ENCODE measurements at places on chromosomes 7 and 10. TPM values are rescaled to one million over a fixed set of nuclear protein-coding genes. Genes with fewer than 3 reads are reported as not detected.

DNA sequence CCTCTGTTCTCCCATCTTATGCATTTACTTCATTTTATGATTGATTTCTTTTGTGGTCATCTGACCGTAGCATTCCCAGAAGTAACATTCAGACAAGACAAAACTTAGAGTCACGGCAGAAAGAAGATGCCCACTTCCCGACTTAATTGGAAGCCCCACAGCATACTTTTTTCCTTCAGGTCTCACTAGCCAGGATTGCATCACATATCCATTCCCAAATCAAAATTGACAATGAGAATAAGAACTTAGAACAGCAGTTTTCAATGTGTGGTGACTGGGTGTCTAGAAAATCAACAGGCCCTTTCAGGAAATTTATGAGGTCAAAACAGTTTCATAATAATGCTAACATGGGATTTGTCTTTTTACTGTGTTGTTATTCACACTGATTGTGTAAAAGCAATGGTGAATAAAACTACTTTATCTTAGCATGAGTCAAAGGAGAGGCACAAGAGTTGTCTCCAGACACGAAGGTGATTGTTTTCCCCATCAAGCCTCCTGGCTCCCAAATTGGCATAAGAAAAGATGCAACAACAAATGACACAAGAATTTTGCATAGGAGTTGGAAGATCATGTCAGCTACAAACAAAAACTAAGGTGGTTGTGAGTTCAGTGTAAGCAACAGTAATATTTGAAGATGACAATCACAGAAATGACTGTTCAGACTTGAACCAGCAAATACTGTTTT, 493.9 kb downstream of the HTR7 start:
- H3K4me1 ChIP-seq: no peaks in the 10 kb centered on the region
- H3K27me3 ChIP-seq: no peaks in the 10 kb centered on the region
- H3K36me3 ChIP-seq: no peaks in the 10 kb centered on the region
- DNase-seq: no peak

GRCh38 chr10:29386342-29386999, 97.6 kb downstream of the LYZL1 start:
- H3K36me3 ChIP-seq: no peaks in the 10 kb centered on the region
- DNase-seq: no peak
- H3K4me3 ChIP-seq: no peak overlapping the region
- H3K27me3 ChIP-seq: no peaks in the 10 kb centered on the region

GRCh38 chr7:151411551-151411950, 1.7 kb upstream of the WDR86 start:
- no peaks in the 10 kb centered on the region for H3K36me3 ChIP-seq
- no peak overlapping the region for H3K27ac ChIP-seq
- H3K27me3 ChIP-seq: no peaks in the 10 kb centered on the region
- H3K4me3 ChIP-seq: no peak overlapping the region
- H3K4me1 ChIP-seq: peaks cover 35% of the 10 kb centered on the region
- peak; percentile 70 for DNase-seq

DNA sequence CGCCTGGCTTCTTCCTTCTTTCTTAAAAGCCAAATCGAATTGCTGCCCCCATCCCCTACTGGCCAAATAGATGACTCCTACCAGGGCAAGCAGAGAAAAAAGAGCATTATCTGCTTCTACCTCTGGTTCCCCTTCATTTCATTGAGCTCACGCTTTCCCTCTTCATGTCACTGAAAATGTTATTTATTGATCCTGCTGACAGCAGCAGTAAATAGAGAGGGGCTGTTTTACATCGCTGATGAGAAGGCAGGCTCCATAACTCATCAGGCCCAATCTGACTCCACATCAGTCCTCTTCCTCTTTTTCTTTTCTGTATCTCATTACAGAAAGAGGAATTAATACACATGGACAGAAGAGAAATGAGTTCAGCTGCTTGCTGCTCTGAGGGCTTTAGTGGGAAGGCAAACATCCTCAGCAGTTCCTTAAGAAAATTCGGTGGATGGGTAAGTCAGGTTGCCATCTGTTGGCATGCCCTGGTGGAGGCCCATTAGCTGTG, 904.1 kb downstream of the KCNMA1 start:
- H3K27me3 ChIP-seq: no peaks in the 10 kb centered on the region
- no peaks in the 10 kb centered on the region for H3K36me3 ChIP-seq

DNA sequence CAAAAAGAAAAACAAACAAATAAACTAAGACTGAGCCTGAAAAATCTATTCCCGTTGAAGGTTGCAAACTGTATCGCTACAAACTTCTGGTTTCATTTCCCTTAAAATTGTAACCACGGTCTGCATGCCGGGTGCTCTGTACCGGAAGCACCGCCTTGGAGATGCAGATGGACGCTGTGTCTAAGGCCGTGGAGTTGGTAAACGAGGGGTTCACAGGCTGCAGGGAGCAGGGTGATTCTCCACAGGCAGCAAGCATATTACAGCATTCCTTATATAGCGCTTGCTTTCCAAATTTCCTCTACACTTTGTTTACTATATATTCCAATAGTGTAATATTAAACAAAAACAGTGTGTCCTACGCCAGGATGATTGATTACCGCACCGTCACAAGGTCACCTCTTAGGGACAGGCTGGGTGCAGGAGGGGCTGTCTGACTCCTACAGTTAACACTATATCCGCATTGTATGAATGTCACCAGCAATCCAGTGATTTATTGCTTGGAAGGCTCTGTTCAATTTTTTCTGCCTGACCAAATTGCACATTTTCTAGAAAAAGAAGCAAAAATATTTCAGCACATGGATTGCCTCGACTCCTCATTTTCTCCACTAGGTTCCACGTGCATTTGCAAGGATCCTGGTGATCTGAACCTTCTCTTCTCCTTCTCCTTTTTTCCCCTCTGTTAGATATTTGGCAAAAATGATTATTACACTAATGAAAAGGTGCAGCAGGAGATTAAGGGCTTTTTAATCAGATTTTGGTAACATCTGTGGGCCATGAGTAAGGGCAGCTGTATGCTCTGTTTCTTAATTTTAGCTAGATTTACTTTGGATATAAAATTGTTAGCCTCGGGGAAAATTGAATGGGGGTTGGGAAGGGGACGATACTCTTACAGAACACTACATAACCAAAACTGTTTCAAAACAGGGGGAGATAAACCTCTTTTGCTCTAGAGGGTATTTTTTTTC, 325.8 kb upstream of the MGMT start:
- H3K27me3 ChIP-seq: no peaks in the 10 kb centered on the region
- no peaks in the 10 kb centered on the region for H3K36me3 ChIP-seq
- H3K4me3 ChIP-seq: no peak overlapping the region
- H3K4me1 ChIP-seq: no peaks in the 10 kb centered on the region
- no peak overlapping the region for H3K27ac ChIP-seq
- DNase-seq: no peak

ADAM22 gene
- 14.9 TPM for total RNA-seq

- no peaks in the 10 kb centered on the region for H3K27me3 ChIP-seq
- H3K36me3 ChIP-seq: no peaks in the 10 kb centered on the region
- DNase-seq: no peak
- no peak overlapping the region for H3K27ac ChIP-seq
- H3K4me3 ChIP-seq: no peak overlapping the region
- H3K4me1 ChIP-seq: no peaks in the 10 kb centered on the region
Observed at GRCh38 chr7:6074612-6075380, 43.6 kb downstream of the ANKRD61 start.

DNA sequence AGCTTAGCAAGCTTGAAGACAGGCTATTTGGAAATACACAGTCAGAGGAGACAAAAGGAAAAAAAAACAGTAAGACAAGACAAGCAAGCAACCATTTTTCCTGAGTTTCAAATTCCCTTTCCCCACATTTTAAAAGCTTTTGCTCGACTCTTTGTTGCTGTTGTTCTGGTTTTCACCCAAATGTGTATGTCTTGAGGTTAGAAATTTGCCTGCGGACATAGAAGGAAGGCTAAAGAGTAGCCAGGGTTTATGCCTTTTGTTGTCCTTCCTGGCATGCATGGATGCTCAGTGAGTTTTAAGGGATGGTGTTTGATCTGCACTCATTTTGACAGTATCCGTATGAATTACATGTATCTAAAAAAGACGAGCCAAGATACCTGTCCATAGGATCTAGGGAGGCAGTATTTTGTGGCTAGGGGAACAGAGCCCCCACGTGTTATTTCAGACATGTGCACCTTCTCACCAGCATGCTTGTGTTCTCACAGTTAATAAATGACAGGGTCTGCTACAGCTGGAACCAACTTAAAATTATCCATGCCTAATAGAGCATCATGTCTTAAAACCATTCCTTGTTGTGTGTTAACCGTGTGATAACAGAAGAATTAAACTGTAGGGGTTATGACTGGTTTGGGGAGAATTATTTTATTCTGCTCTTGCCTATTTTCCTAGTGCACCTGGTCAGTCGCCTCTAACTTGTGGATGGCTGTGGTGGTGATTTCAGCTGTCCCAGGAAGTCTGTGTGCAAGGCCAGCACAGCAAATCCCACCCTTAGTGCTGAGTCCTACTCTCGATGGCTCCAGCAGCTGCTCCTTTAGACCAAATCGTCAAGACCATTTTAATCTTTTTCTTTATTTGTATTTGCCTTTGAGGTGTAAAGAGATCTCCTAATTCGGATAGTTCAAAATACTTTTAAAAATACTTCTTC, 9.1 kb downstream of the WIPF3 start:
- no peaks in the 10 kb centered on the region for H3K36me3 ChIP-seq
- H3K27me3 ChIP-seq: no peaks in the 10 kb centered on the region
- DNase-seq: no peak

DNA sequence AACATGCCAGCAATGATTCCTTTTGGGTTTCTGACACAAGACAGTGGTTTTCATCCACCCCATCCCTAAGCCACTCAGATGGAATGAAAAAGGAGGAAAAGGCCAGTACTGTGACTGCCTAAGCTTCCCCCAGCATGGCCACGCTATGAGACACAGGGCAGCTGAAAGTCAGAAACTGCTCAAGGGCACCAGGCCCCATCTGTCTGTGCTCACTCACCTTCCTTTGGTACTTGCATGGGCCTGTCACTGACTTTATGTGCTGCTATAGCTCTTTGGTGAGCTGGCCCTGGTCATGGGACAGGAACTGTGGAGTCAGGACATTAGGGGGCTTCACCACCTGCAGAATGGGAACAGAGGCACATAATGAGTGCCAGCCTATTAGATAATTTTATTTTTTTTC, 21.2 kb upstream of the ACSM6 start:
- no peaks in the 10 kb centered on the region for H3K4me1 ChIP-seq
- H3K4me3 ChIP-seq: no peak overlapping the region
- H3K27ac ChIP-seq: no peak overlapping the region
- H3K27me3 ChIP-seq: no peaks in the 10 kb centered on the region
- H3K36me3 ChIP-seq: no peaks in the 10 kb centered on the region
- no peak for DNase-seq

GRCh38 chr10:59922907-59923306, 16.6 kb upstream of the CCDC6 start:
- no peak overlapping the region for H3K27ac ChIP-seq
- H3K4me3 ChIP-seq: no peak overlapping the region
- no peaks in the 10 kb centered on the region for H3K36me3 ChIP-seq
- H3K4me1 ChIP-seq: no peaks in the 10 kb centered on the region
- DNase-seq: no peak
- H3K27me3 ChIP-seq: no peaks in the 10 kb centered on the region

ELFN1 gene
- total RNA-seq: 0.11 TPM

- no peaks in the 10 kb centered on the region for H3K27me3 ChIP-seq
- no peaks in the 10 kb centered on the region for H3K36me3 ChIP-seq
- peak; percentile 42 for DNase-seq
Observed at GRCh38 chr10:116699471-116700150, 42.8 kb downstream of the HSPA12A start.

MBL2 gene
- total RNA-seq: not detected

CISD1 gene
- total RNA-seq: 29.6 TPM

DNA sequence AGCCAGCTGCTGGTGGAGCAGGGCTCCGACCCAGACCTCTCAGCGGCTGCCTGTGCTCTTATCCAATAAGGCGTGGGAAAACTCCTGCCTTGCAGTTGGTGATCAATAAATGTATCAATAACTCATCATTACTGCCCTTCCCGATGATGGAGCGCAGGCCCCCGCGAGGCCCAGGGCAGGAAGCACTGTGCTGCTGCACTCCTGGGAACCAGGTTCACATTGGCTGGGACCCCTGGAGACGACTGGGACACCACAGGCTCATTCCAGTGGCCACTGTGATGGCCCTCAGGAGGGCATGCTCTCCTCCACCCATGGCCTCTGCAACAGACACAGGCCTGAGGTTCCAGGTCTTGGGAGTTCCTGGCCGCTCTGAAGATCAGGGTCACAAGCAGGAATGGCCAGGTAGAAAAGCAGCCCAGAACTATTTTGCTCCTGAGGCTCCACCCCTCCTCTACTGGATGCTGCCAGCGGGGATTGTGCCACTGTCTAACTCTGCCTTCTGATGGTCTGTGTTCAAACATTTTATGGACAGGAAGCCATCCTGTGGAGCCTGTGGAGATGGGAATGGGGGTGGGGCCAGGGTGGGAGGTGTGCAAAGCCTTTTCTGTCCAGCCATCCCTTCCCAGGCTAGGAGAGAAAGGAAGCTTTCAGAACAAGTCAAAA, 287.4 kb upstream of the ZMIZ1 start:
- H3K27me3 ChIP-seq: no peaks in the 10 kb centered on the region
- no peaks in the 10 kb centered on the region for H3K4me1 ChIP-seq
- no peak overlapping the region for H3K4me3 ChIP-seq
- no peaks in the 10 kb centered on the region for H3K36me3 ChIP-seq
- no peak for DNase-seq
- H3K27ac ChIP-seq: no peak overlapping the region

DNA sequence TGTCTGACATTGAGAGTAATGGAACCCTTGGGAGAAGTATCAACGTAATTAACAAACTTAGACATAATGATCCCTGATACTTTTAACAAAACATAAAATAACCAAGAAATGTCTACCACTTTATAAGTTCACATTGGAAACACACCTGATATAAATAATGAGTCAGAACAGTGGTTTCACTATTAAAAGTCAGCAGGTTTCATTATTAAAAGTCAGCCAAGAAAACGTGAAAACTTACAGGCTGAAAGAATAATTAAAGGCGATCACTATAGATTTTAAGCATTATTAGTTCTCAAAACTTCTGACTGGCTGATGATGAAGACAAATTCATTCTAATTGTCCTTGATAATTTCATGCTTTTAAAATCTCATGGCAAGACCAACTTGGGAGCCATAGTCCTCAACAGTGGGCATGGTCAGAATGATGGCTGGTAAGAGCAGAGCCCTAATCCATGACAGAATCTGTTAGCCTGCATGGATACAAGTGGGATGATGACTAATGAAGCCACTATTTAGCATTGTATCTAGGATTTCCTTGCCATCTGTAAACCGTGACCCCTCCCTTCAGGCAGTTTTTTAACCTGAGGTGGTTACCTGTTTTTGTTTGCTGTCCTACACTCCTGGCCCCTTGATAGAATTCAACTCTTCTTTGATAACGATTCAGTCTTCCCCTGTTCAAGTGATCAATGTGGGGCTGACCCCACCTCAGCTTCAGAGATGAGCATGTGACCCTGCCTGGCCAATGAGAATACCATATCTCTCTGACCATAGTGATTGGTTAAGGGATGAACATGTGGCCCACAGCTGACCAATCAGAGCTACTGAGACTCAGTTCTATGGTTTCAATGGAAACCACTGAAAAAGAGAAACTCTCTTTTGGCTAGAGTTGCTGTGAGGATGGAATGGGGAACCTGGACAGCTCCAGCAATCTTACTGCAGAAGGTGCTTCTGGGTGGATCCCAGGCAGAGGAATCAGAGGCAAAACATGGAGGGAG, 151.0 kb downstream of the PLPP4 start:
- no peaks in the 10 kb centered on the region for H3K27me3 ChIP-seq
- H3K4me1 ChIP-seq: no peaks in the 10 kb centered on the region
- no peak overlapping the region for H3K27ac ChIP-seq
- H3K36me3 ChIP-seq: no peaks in the 10 kb centered on the region
- DNase-seq: no peak

Measured in thyroid gland (tissue), 4 donors.